ENCODE measurements at places on chromosomes 16 and 17. TPM values are rescaled to one million over a fixed set of nuclear protein-coding genes. Genes with fewer than 3 reads are reported as not detected.

GRCh38 chr17:50935221-50935995 lies 69.3 kb upstream of the TOB1 start:
- peak; percentile 91 for DNase-seq

DNA sequence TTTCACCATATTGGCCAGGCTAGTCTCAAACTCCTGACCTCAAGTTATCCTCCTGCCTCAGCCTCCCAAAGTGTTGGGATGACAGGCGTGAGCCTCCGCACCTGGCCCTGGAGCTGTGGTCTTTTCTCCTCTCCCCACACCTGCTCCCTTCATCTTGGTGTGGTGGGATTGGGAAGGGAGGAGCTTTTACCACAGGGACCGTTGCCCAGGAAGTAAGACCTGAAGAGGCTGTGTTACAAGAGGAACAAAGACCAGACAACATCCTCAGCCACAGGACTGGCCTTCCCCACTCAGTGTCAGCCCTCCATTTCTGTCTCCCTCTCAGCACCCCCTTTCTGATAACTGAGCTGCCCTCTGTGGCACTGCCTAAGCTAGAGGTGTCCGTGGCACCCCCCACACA lies 9.4 kb upstream of the C17orf113 start:
- no peak for DNase-seq

Gene GRAP
- 10.6 TPM for total RNA-seq

DNA sequence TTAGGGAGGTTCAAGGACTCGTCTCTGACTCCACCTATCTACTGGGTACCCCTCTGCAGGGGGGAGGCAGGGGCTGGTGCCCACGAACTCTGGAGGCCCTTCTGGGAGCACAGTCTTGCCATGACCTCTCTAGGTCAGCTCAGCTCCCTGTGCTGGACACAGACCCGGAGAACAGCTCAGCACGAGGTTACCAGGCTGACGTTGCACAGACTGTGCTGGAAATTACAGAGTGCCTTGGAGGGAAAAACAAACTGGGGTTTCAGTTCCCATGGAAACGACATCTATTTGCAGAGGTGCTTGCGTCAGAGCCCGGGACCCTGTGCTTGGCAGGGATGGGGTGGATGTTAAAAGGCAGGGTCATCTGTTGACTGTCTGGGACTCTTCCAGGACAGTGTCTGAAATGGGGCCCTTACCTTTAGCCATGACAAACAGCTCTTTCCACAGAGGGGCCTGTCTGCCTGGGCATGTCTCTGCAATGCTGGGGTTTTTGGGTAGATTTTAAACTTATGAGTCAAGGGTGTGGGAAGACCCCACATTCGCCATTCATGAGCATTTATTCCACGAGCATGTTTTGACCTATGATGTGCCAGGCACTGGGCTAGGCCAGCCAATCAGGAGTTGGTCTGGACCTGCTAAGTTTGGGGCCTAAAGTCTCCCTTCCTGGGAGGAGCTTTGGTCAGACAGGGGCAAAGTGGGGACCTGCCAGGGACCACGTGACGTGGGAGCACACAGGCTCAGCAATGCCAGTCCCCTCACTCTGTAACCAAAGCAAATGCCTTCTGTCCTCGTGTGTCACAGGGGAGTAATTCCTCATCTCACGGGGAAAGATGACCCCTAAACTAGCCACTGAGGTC lies 22.5 kb downstream of the CCR7 start:
- peak; percentile 65 for DNase-seq

- DNase-seq = no peak
Measured at GRCh38 chr17:48514477-48514876, 16.3 kb downstream of the HOXB1 start.

GRCh38 chr17:66474258-66474657 lies 171.8 kb downstream of the PRKCA start:
- no peak for DNase-seq

- no peak for DNase-seq
Measured at GRCh38 chr16:15976929-15977637, 27.7 kb downstream of the ABCC1 start.

DNA sequence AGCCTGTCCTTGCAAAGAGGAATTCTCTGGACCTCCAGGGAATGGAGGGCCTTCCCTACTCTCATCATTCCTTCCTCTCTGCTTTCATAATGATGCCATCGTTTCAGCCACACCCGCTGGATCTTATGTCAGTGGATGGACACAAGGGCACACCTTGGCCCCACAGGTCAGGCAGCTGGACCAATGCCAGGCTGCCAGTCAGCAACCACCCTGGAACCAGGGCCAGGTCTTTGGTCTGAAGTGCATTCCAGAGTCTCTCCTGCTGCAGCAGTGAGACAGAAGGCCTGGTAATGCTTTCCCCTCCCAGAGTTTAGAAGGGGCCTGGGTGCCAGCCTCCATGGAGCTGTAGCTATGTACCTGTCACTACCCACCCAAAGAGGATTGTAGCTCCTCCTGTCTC lies 7.4 kb downstream of the C1QL1 start:
- DNase-seq = peak; percentile 77

Gene EPOP
- 2.1 TPM for total RNA-seq

Gene RASL10B
- 2.2 TPM for total RNA-seq

GRCh38 chr17:44760474-44761308 lies 1.9 kb downstream of the ADAM11 start:
- peak; percentile 51 for DNase-seq

- no peak for DNase-seq
Measured at GRCh38 chr17:32953045-32953444, 25.1 kb downstream of the TMEM98 start.
